H7 (cell line): ENCODE measurements at places on chromosomes 1 and 21.

GRCh38 chr1:201309416-201309815 is 26.1 kb downstream of the PKP1 start:
- DNase-seq = peak; percentile 93

DNA sequence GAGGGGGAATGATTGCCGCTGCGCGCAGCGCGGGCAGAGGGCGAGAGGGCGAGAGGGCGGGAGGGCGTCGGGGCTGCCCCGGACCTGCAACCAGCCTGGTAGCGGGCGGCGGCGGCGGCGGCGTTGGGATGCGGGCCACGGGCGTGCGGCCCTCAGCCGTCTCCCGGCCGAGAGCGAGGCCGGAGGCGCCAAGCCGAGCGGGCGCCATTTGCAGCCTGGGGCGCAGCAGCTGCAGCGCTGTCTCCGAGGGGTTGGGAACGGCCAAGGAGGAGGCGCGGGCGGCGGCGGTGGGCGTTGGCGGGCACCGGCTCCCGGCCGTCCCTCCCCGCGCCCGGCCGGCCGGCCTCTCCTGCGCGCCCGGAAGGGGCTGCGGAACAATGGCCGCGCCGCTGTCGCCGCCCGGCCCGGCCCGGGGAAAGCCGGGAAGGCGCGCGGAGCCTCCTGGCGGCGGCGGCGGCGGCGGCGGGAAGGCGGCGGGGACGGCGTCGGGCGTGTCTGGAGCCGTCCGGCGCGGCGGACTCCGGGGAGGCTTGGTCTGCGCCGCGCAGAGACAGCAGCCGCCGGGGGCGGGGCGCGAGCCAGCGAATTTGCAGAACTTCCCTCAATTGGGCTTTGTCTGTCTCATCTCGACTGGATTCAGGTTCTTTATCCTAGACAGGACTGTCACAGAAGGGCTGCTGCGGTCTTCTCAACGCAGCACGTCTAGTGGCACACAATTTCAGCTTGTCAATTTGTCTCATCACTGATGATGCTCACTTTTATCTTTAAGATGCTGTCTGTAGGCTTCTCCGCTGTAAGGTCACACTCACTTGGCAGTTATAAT is 35.7 kb downstream of the ZBTB8B start:
- DNase-seq = peak; percentile 94

DNA sequence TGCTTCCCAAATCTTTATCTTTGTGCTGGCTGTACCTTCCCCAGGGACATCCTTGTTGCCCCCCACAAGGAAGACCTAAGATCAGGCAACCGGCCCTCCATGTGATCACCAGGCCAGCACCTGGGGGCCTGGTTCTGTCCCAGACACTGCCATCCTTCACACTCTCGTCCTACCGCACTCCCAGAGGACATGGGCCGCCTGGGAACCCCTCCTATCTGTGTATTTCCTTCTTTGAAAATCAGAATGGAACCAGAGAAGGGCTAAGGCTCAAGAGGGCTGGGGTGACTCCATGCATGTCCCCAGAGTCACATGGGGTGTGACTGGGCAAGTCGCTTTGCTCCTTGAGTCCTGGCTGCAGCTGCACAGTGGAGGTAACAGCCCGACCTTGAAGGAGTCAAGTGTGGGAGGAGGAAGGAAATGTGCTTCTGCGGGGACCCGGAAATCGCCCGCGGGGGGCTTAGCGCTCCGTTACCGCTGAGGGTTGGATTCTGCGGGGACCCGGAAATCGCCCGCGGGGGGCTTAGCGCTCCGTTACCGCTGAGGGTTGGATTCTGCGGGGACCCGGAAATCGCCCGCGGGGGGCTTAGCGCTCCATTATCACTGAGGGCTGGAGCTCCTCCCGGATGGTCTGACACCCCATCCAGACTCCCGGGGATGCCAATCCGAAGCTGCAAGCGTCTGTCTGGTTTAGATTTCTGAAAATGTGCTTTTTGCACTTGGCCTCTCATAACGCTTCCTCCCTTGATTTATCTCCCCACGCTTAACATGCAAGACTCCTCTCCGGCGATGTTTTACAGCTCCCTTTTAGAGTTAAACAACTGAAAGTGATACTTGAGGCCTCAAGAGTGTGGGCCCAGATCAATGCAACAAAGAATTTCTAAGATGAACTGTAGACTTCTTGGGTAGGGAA is 278.9 kb downstream of the NPHP4 start:
- DNase-seq = no peak

- no peak for DNase-seq
Measured at GRCh38 chr1:244960904-244961303, 96.6 kb upstream of the HNRNPU start.

DNA sequence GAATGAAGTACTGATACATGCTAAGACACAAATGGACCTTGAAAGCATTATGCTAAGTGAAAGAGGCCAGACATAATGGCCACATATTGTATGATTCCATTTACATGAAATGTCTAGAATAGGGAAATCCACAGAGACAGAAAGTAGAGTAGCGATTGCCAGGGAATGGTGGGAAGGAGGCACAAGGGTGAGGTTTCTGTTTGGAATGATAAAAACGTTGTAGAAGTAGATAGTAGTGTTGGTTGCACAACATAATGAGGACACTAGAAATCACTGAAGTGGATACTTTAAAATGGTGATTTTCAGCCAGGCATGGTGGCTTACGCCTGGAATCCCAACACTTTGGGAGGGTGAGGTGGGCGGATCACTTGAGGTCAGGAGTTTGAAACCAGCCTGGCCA is 97.6 kb upstream of the VANGL1 start:
- DNase-seq = no peak
